Kidney (tissue), 22 donors: ENCODE measurements at places on chromosomes 2 and 18.

GRCh38 chr2:40346535-40347354 is 105.1 kb downstream of the SLC8A1 start:
- no peak for DNase-seq

DNA sequence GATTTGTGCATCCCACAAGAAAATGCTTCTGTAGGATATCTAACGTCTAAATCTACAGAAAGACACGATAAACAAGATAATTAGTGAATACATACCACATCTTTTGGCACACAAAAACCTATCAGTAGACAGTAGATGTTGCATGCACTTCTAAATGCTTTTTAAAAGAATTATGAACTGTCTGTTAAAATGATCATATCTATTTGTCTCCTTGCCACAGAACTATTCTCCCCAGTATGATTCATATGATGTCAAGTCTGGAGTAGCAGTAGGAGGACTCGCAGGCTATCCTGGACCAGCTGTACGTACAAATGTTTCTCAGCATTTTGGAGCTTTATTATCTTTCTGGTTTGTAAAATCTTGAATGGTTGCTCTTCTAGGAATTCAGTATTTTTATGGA is 12.7 kb downstream of the COL3A1 start:
- no peak for DNase-seq

GRCh38 chr2:95077530-95077825 is 44.1 kb downstream of the MRPS5 start:
- DNase-seq: peak; percentile 59

GRCh38 chr2:53448591-53448990 is 319.0 kb upstream of the CHAC2 start:
- DNase-seq: no peak

GRCh38 chr2:15673919-15674636 is 82.4 kb downstream of the DDX1 start:
- DNase-seq: peak; percentile 92

- DNase-seq: no peak
These were observed 214.9 kb upstream of the TNP1 start for GRCh38 chr2:217074576-217075255.
